Left ventricle myocardium inferior (tissue), 1 donor: ENCODE measurements at places on chromosomes 16 and 17. TPM values are rescaled to one million over a fixed set of nuclear protein-coding genes. Genes with fewer than 3 reads are reported as not detected.

GRCh38 chr17:945672-946071 is 33.9 kb downstream of the NXN start:
- DNase-seq, result no peak

Gene PRKCA
- 5.6 TPM for total RNA-seq

Gene CD19
- not detected for total RNA-seq

Gene TSR1
- total RNA-seq, result 19.0 TPM

- no peak for DNase-seq
Measured at GRCh38 chr17:6454495-6455320, 10.5 kb downstream of the PIMREG start.
